ENCODE measurements at places on chromosomes 4 and X. TPM values are rescaled to one million over a fixed set of nuclear protein-coding genes. Genes with fewer than 3 reads are reported as not detected.

- no peak for DNase-seq
These were observed 288.4 kb downstream of the KLHL4 start for GRCh38 chrX:87805829-87806490.

GRCh38 chr4:140637836-140638235, 69.1 kb upstream of the UCP1 start:
- no peak for DNase-seq

DNA sequence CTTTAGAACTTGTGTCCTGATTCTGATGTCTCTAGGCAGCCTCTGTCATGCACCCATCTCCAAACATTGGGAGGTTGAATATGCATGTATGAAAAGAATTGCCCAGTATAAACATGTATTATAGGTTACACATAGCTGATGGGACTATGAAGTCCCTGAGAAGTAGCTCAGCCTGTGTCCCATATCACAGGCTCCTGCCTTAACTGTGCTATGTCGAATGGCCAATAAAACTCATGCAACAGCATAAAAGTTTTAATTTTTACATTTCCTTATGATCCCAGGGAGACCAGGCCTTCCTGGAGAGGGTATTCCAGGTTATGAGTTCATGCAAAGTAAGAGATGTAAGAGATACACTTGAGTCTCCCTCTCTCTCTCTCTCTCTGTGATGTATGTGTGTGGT, 217.4 kb downstream of the SHROOM3 start:
- no peak for DNase-seq

DNA sequence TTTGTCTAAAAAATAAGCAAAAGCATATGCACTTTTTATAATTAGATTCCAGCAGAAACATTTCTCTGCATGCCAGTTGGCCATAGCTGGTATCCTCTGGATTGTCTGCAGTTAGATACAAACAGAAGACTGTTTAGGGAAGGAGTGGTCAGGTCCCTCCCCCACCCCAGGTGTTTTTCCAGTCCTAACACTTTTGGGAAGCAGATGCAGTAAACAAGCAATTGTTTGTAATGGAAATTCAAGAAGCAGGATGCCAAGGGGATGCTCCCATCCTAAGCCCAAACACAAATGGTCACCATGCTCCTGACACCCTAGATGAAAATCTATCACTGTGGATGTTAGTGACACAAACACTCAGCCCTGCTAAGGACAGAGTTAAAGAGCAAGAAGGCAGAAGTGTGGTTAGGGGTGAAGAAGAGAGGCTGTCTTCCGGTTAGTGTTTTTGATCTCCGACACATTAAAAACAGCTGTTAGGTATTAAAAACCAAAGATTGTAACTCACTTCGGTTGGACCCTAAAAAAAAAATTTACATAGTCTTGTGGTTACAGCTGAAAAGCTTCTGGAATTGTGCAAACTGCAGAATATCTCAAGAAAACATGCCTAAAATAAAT, 7.9 kb downstream of the LEF1 start:
- DNase-seq: no peak

- no peak for DNase-seq
These were observed 63.7 kb downstream of the STK32B start for GRCh38 chr4:5114950-5115349.

GRCh38 chr4:80540349-80540748, 204.8 kb downstream of the CFAP299 start:
- DNase-seq: no peak

DNA sequence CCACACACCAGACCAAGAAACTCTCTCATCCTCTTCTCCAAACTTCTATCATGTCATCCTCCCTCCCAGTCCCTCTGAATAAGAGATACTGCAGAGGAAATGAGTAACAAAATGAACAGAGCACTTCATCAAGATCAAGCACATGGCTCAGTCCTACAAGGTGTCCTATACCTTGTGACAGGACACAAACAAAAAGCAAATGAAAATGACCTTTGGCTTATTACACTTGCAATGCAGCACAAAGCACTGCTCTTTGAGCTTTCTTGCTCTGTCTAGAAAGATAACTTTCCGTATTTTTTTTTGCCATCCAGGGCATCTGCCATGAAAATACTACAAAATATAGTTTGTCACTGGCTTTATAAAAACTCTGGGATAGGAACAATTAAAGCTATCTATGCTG, 402.7 kb downstream of the HNRNPD start:
- no peak for DNase-seq

GRCh38 chr4:1136048-1136447, 22.7 kb upstream of the RNF212 start:
- DNase-seq: no peak

DNA sequence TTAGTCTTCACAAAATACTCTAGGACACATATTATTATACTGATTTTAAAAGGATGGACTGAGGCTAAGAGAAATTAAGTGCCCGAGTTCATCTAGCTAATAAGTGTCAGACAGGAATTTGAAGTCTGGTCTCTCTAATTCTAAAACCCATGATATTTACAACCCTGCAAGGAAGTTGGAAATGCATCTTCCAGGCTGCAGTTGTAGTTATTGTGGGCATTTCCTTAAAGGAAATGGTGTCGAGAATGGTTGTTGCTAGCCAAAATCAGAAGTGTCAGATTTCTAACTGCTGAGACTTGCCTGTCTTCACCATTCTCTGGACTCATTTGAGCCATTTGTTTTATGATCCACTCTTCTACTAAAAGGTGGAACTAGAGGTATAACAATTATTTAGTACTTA, 82.5 kb downstream of the FAT4 start:
- no peak for DNase-seq

DNA sequence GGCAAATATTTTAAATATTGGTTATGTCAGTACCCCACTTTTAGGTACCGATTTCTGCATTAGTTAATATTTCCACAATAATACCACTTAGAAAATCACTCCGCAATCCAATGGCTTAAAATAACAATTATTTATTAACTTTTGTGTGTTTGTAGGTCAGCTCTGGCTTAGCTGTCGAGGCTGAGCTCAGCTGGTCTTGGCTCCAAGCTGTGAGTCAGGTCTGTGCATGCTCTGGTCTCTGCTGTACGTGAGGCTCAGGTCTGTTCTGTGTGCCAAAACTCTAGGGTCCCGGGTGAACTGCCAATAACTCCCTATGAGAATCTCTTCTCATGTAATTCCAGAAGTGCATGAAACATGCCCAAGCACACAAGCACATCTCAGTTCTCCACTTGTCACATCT, 245.8 kb upstream of the GK2 start:
- DNase-seq: no peak

DNA sequence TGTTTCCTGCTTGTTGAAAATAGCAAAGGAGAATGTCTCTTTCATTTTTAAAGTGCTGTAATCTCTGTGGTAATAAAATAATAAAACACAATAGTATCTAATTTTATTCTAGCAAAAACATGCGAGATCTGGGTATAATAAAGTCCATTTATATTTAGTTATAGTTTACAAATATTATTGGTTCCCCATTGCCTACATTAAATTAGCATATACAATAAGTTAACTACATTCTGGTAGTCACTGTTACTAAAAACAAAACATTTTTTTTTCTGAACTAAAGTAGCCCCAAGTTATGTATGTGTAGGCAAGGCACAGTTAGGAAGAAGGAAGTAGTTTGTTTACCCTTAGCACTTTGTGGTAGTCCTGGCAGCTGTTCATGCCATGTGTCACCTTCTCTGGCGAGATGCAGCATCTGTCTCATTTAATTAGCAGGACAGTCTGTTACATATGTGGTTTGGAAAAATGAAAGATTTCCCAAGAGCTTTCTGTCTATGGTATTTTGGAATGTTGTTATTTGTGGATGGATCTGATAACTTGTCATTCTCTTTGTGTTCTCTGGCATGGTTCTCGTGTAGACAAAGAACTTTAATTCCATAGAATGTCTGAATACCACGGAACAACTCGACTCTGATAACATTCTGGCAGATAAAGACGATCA, 231.3 kb upstream of the PITX2 start:
- DNase-seq: no peak

DNA sequence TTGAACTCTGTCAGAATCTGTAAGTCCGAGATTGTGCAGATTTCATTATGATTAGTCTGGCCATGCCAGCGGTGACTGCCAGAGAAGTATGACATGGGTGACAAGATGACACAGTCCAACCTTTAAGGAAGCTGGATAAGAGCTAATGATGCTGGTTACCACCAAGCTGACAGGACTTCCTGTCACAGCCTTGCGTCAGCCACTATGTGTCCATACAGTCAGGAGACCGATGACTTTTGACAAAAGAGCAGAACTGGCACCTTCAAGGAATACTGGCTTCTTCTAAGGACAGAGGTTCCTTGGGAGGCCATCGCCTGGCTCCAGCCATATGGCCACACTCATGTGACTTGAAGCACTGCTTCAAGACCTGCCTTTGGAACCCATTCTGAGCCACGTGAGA, 67.2 kb upstream of the TFDP3 start:
- no peak for DNase-seq

GRCh38 chrX:1167466-1167865, 45.0 kb downstream of the CRLF2 start:
- no peak for DNase-seq

GRCh38 chrX:134624046-134624430, 34.2 kb downstream of the PLAC1 start:
- DNase-seq: no peak

DNA sequence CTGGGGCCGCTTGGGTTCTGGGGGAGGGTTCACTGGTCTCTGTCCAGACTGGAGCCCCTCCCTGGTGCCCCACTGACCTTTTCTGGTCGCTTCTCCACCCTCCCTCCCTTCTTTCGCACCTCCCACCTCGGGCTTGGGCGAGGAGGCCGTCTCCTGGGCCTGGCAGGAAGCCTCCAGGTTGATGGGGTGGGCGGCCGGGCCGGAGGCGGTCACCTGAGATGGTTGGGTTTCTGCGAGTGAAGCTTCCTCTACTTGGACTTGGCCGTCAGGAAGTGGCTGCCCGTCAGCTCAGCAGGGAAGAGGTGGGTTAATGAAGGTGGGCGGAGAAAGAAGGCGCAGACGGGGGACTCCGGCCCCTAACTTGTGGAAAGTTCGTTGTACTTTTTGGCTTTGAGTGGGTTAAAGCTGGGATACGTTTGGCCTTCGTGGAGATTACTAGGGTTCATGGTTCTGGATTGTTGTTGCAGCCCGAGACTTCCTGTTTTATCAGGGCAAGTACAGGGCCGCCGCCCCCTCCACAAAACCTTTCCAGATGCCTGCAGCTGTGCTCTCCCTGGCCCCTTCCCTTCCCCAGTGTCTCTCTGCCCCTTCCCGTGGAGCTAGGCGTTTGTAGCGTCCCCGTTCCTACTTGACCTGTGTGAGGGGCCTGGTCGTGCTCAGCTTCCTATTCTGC, 1.2 kb downstream of the AKAP17A start:
- DNase-seq: peak; percentile 80

DNA sequence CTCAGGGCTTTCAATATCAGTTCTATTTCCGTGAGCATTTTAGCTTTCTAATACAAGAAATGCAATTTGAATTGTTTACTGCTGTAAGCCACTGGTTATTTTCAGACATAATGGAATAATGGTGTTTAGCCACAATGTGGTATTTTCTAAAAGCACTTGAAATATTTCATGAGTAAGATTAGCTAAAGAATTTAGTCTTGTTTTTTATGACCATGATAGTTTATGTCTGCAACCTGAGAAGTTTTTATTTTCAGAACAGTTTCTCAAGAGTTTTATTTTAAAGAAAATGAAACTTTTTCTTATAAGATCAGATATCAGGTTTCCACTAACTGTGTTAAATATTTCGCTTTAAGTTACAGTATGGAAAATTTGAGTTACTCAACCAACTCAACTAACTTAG, 60.2 kb downstream of the SLIT2 start:
- DNase-seq: no peak

DNA sequence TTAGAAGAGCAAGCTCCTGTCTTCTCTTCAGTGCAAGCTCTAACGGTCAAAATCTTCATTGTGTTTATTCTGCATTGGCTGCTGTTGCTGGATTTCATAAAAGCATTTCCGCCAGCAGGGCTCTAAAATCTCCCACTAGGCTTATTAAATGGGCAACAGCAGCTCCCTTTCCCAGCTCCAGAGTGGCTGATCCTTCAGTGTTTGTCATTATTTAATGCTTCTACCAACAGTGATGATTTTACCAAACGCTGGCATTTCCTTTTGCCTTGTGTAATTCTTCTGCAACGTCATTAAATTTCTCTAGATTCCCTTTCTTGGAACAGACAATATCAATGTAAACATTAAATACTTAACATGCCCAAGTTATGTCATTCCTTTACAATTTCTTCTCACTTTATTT, 20.1 kb downstream of the SLC7A11 start:
- no peak for DNase-seq

- DNase-seq: no peak
These were observed 108.6 kb downstream of the SMIM20 start for GRCh38 chr4:26022346-26023202.

GRCh38 chrX:12874581-12874980, 7.7 kb downstream of the TLR7 start:
- no peak for DNase-seq

DNA sequence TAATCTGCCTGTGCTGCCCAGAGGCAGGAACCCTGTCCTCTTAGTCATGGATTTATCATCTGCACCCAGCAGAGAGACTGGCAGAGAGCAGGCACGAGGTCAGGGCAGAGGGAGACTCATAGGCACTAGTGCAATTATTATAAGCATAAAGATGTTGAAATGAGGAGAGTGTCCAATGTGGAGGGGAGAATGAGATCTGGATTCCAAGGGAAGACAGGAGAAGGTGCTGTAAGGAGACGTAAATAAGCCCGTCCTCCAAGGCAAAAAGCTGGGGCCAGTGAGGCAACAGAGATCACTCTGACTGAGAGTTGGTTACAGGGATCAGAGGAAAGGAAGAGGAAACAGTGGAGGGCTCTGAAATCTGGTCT, 406.2 kb downstream of the MAPK10 start:
- no peak for DNase-seq

DNA sequence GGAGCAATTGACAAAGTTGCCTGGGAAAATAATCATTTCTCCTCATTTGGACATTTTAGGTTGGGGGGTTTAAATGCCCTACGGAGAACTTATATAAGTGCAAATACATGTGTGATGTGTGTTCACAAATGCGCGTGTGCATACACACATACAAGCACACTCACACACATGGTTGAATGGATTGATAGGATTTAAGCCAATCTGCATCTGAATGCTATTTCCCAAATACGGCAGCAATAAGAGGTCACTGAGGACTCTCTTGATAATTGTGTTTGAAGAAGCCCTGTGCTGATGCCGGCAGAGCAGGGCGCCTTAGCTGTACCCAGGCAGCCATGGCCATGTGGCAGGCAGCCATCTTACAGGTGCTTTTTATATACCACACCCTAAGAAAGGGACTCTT, 165.3 kb upstream of the LEF1 start:
- no peak for DNase-seq

Gene FRAS1
- total RNA-seq: 2.3 TPM

Gene SRPX2
- total RNA-seq: 34.5 TPM

Gene ZDHHC15
- 2.2 TPM for total RNA-seq

Gene RHOXF2B
- total RNA-seq: not detected

Gene CXCL8
- total RNA-seq: 3.1 TPM

Gene ZMAT1
- 8.8 TPM for total RNA-seq

Gene ZFP92
- 0.65 TPM for total RNA-seq

Gene GLRB
- total RNA-seq: 3.9 TPM

Gene TBX22
- not detected for total RNA-seq

Gene PHOX2B
- total RNA-seq: not detected

Gene HPSE
- 2.8 TPM for total RNA-seq

Gene SNX25
- 19.9 TPM for total RNA-seq

Data from posterior vena cava (tissue), 2 donors.